ENCODE measurements at places on chromosomes 7 and 10. TPM values are rescaled to one million over a fixed set of nuclear protein-coding genes. Genes with fewer than 3 reads are reported as not detected.

- H3K36me3 ChIP-seq = no peaks in the 10 kb centered on the region
- H3K4me1 ChIP-seq = peaks cover 2% of the 10 kb centered on the region
Measured at GRCh38 chr10:78457804-78458482, 424.3 kb downstream of the RPS24 start.

CLDN4 gene
- 0.23 TPM for total RNA-seq

PRLHR gene
- total RNA-seq = not detected

DNA sequence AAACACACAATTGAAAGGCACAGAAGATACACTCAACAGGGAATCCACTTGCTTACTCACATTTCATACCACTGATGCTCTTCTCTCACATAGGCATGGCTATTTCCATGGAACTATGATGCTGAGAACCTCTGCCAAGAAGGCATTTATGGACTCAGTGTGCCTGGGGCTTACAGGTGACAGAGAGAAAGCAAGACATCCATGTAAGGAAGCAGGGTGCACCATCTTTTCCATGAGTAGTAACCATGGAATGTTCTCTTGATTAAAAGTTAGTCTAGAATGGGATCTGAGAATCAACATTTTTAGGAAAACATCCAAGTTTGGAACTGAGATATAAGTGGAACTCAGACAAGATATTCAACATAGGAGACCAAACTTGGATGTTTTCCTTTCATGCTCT lies 52.5 kb upstream of the MACC1 start:
- no peaks in the 10 kb centered on the region for H3K36me3 ChIP-seq
- H3K4me1 ChIP-seq = no peaks in the 10 kb centered on the region
- H3K27ac ChIP-seq = no peak overlapping the region
- no peak overlapping the region for H3K4me3 ChIP-seq
- DNase-seq = no peak

- H3K27ac ChIP-seq = no peak overlapping the region
- no peaks in the 10 kb centered on the region for H3K36me3 ChIP-seq
- no peaks in the 10 kb centered on the region for H3K27me3 ChIP-seq
- no peak for DNase-seq
- H3K4me1 ChIP-seq = no peaks in the 10 kb centered on the region
Measured at GRCh38 chr7:147771344-147771743, 819.2 kb upstream of the C7orf33 start.

- peaks cover 15% of the 10 kb centered on the region for H3K4me1 ChIP-seq
- H3K4me3 ChIP-seq = no peak overlapping the region
- DNase-seq = no peak
Measured at GRCh38 chr7:55375237-55375636, 10.1 kb downstream of the LANCL2 start.

DNA sequence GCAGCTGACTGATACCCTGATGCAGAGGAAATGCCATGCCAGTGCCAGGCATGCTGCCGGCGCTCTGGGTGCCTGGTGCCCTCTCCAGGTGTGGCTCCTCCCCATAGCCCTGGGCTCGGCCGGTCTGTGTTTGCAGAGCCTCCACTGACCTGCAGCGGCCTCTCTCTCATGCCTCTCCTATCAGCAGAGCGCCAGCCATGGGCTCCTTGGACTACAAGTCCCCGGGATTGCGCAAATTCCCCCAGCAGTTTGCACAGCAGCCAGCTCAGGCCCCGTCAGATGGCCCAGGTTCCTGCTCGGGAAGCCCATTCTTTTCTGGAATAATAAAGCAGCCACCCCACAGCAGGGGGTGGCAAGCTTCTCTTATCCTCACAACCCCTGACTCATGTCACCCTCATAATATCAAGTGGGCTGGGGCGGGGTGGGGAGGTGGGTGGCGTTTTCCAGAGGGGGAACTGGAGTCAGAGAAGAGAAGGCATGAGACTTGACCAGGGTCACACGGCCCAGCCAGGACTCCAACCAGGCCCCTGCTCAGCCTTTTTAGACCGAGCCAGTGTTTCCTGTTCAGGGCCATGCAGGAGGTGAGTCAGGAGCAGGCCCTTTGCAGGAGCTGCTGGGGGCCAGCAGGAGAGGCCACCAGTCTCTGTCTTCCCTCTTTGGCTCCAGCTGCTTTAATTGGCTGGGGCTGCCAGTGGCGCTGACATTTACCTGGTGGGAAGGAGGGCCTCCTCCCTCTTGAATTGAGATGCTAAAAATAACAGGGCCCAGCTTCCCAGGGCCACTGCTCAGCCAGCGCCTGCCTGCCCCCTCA lies 58.6 kb downstream of the ZMIZ1 start:
- H3K27ac ChIP-seq = peak overlapping the region; percentile 57
- H3K36me3 ChIP-seq = no peaks in the 10 kb centered on the region
- H3K4me3 ChIP-seq = no peak overlapping the region
- peaks cover 30% of the 10 kb centered on the region for H3K4me1 ChIP-seq

AKR1C3 gene
- 0.60 TPM for total RNA-seq

DNA sequence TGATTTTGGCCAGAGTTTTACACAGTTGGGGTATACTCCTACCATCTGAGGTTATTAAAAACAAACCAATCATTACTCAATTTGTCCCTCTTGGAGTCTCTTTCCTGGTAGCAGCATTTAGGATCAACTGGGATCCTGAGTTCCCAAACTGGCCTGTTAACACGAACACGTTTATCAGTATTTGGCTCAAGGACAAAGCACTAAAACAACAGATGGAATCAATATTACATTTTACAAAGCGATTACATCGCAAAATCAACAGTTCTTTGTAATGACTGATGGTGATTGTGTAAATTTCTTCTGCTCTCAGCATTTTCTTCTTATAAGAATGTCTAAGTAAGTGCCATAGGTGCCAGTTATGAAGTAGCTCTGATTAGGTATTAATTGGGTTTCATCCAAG lies 582.9 kb upstream of the ANKRD30A start:
- H3K4me1 ChIP-seq = no peaks in the 10 kb centered on the region
- no peak overlapping the region for H3K4me3 ChIP-seq
- no peaks in the 10 kb centered on the region for H3K27me3 ChIP-seq
- no peaks in the 10 kb centered on the region for H3K36me3 ChIP-seq

MSMB gene
- total RNA-seq = not detected

MYH16 gene
- total RNA-seq = not detected

CNNM1 gene
- total RNA-seq = 0.15 TPM

DNA sequence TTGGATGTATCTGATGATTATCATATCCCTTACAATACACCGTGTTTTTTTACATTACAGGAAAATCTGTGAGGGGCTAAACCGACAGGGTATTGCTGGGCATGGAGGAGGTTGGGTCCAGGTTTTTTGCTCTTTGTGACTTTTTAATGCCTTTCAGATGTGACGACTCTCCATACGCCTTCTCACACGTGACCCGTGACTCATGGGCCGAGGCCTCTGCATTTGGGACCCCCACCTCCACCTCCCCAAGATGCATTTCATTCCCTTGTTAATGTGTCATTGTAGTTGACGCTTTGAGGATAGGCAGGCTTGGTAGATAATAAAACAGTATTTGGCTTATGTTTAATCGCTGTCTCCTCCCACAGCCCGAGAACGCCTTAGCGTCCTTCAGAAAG lies 95.3 kb downstream of the CUX1 start:
- no peak overlapping the region for H3K4me3 ChIP-seq
- DNase-seq = no peak
- H3K27ac ChIP-seq = no peak overlapping the region
- no peaks in the 10 kb centered on the region for H3K27me3 ChIP-seq
- H3K36me3 ChIP-seq = peaks cover 5% of the 10 kb centered on the region

- H3K27me3 ChIP-seq = peaks cover 22% of the 10 kb centered on the region
- no peak overlapping the region for H3K27ac ChIP-seq
- H3K36me3 ChIP-seq = no peaks in the 10 kb centered on the region
- no peak overlapping the region for H3K4me3 ChIP-seq
- no peak for DNase-seq
Measured at GRCh38 chr10:69791812-69792211, 9.9 kb upstream of the COL13A1 start.

GRCh38 chr10:30866896-30867295 lies 164.8 kb downstream of the ZNF438 start:
- no peaks in the 10 kb centered on the region for H3K4me1 ChIP-seq
- peaks cover 5% of the 10 kb centered on the region for H3K36me3 ChIP-seq
- H3K4me3 ChIP-seq = no peak overlapping the region
- DNase-seq = no peak
- no peak overlapping the region for H3K27ac ChIP-seq

LMOD2 gene
- not detected for total RNA-seq

GRCh38 chr10:69345402-69345801 lies 67.1 kb downstream of the HK1 start:
- DNase-seq = no peak
- no peaks in the 10 kb centered on the region for H3K27me3 ChIP-seq
- H3K27ac ChIP-seq = peak overlapping the region; percentile 92
- peaks cover 3% of the 10 kb centered on the region for H3K36me3 ChIP-seq

PPP1R9A gene
- 0.08 TPM for total RNA-seq

MYPN gene
- total RNA-seq = not detected

DNA sequence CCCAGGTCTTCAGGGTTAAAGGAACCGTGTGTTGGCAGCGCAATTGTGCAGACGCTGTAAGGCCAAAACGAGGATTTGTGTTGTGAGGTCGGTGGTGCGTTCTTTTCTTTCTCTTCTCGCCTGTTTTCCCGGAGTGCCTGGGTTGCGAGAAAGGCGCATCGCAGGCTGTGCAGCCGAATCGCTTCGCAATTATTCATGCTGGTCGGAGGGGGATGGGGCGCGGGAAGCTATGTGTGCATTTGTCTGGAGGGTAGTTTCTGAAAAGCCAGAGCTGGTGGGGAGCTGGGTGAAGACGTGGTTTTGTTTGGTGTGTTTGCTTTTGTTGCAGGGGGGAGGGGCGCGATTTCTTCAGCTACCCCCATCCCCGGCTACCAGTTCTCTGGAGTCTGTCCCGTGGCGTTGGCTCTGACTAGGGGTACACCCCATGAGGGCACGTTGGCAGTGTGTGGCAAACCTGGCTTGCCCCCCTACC lies 2.1 kb downstream of the MXI1 start:
- peaks cover 59% of the 10 kb centered on the region for H3K4me1 ChIP-seq
- peak overlapping the region; percentile 98 for H3K27ac ChIP-seq
- H3K4me3 ChIP-seq = peak overlapping the region; percentile 98

GRCh38 chr7:122752583-122752982 lies 49.9 kb upstream of the RNF148 start:
- no peak for DNase-seq
- H3K27ac ChIP-seq = no peak overlapping the region
- no peaks in the 10 kb centered on the region for H3K4me1 ChIP-seq
- no peaks in the 10 kb centered on the region for H3K27me3 ChIP-seq
- H3K36me3 ChIP-seq = no peaks in the 10 kb centered on the region

DBF4 gene
- 40.8 TPM for total RNA-seq

DNA sequence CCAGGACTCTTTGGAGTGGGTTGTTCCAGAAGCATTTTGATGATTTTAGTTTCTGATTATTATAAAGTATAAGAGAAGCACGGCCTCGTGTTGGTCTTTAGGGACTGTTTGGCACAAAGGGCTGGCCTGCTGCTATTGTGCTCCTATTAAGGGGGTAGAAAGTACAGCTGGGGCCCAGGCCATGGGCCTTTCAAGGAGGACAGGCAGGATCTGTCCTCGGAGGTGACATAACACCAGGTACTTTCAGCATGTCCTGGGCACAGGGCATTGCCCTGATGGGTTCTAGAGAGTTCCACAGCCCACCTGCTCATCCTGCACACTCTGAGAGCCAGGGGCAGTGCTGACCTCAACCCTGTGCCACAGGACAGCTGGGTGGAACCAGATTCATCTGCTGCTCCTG lies 24.9 kb downstream of the STRA8 start:
- DNase-seq = no peak
- H3K27ac ChIP-seq = no peak overlapping the region
- H3K27me3 ChIP-seq = peaks cover 24% of the 10 kb centered on the region
- H3K4me1 ChIP-seq = no peaks in the 10 kb centered on the region
- H3K36me3 ChIP-seq = peaks cover 6% of the 10 kb centered on the region
- H3K4me3 ChIP-seq = no peak overlapping the region

FAM221A gene
- 6.2 TPM for total RNA-seq

DNA sequence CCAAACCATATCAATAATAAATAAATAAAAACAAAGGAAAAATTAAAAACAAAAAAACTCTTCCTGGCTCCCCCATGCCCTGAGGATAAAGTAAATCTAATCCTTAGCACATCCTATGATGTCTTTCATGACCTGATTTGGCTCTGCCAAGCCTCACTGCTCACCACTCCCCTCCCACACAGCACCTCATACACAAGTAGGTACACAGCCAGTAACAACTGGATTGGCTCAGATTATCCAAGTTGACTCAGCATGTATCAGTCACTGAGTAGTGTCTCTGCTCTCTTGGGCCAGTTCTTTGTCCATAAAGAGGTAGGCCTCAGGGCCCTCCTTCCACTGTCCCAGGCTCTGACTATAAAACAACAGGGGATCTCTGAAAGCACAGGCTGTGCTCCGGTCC lies 99.6 kb downstream of the STRA8 start:
- no peak for DNase-seq
- no peak overlapping the region for H3K27ac ChIP-seq
- no peak overlapping the region for H3K4me3 ChIP-seq
- H3K4me1 ChIP-seq = no peaks in the 10 kb centered on the region

SYT15 gene
- 1.0 TPM for total RNA-seq
